ENCODE measurements at places on chromosomes 1 and 21. TPM values are rescaled to one million over a fixed set of nuclear protein-coding genes. Genes with fewer than 3 reads are reported as not detected.

Gene MGST3
- polyA plus RNA-seq: 90.2 TPM

Gene CELA3A
- not detected for polyA plus RNA-seq

Gene TMEM201
- polyA plus RNA-seq: 4.2 TPM

Gene EPB41
- polyA plus RNA-seq: 78.9 TPM

Gene DNALI1
- polyA plus RNA-seq: not detected

Gene WDR64
- 0.90 TPM for polyA plus RNA-seq

Gene AMY1B
- polyA plus RNA-seq: not detected

Gene HSPA6
- polyA plus RNA-seq: 0.80 TPM

Gene SPRR2G
- not detected for polyA plus RNA-seq

Gene ZNF644
- polyA plus RNA-seq: 67.5 TPM

Gene FAM72B
- 1.1 TPM for polyA plus RNA-seq

Gene USP48
- 58.4 TPM for polyA plus RNA-seq

Gene YRDC
- polyA plus RNA-seq: 14.9 TPM

Gene PLPPR4
- not detected for polyA plus RNA-seq

Gene DIO1
- polyA plus RNA-seq: 0.18 TPM

Gene SPRR2E
- polyA plus RNA-seq: not detected

Gene HSD3B2
- not detected for polyA plus RNA-seq

Gene CFAP107
- polyA plus RNA-seq: not detected

Gene PTPRU
- not detected for polyA plus RNA-seq

Gene LY9
- polyA plus RNA-seq: 158 TPM

Gene SLC44A3
- not detected for polyA plus RNA-seq

Gene TEX38
- not detected for polyA plus RNA-seq

Gene SLC1A7
- not detected for polyA plus RNA-seq

Gene SMPDL3B
- not detected for polyA plus RNA-seq

Gene KPRP
- polyA plus RNA-seq: not detected

Gene PIP5K1A
- polyA plus RNA-seq: 20.3 TPM

Gene CYP4Z1
- polyA plus RNA-seq: not detected

Gene AUNIP
- polyA plus RNA-seq: not detected

Gene ZBTB18
- polyA plus RNA-seq: 5.9 TPM

Gene HLX
- polyA plus RNA-seq: 10.6 TPM

Gene HRNR
- not detected for polyA plus RNA-seq

Gene RSRP1
- 56.0 TPM for polyA plus RNA-seq

Gene IGSF3
- not detected for polyA plus RNA-seq

Measured in IgD-negative memory B cell (primary cell).